Activated naive CD4-positive, alpha-beta T cell treated with anti-CD3 and anti-CD28 coated beads, Interleukin-2, amount 50 U/mL, for 16 hours (primary cell): ENCODE measurements at places on chromosomes 12 and 14.

DNA sequence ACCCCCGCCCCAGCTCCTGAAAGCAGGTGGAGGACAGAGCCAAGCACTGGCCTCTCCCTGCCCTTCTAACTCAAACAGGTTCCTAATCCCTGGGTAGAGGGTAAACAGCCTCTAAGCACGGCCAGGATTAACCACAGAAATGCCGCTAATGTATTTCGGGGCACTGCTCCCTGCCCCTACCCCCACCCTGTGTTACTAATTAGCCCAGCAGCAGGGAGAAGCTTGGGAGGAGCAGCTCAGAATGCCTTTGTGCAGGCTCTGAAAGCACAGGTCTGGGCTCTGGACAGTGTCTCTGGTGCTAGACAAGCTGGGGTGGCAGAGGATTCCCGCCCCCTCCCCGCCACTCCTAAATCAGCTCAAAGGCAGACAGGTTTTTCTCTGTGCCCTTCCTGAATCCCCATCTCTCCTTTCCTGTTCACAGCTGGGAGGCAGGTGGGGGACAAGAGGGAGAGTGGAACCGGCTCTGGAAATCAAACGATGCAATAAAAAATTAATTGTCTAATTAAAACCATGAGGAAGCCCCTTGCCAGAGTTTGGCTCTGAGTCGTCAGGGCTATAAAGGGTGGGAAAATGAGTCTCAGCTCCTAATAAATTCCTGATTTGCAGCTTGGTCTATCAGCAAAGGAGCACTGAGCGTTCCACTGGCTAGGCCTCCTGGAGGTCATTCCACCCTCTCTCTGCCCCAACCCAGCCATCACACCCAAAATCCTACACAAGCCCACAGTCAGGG is 53.0 kb downstream of the SMUG1 start:
- no peak for DNase-seq

- no peak for DNase-seq
These were observed 45.5 kb downstream of the RAD52 start for GRCh38 chr12:904010-904414.

DNA sequence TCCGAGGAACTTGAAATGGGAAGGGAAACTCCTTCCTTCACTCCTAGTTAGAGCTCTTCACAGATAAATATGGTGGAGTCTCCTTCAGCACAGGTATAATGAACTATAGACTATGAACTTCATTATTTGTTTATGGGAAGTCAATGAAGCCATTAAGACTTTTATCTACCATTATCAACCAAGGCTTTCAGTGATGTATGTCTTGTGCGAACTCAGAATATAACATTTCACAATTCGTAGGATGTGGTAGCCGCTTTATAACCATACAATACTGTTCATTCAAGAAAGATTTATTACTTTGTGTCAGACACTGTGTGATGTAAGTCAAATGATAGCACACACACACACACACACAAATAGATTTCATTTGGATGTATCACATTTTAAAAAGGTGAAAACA is 24.8 kb upstream of the ETNK1 start:
- no peak for DNase-seq

DNA sequence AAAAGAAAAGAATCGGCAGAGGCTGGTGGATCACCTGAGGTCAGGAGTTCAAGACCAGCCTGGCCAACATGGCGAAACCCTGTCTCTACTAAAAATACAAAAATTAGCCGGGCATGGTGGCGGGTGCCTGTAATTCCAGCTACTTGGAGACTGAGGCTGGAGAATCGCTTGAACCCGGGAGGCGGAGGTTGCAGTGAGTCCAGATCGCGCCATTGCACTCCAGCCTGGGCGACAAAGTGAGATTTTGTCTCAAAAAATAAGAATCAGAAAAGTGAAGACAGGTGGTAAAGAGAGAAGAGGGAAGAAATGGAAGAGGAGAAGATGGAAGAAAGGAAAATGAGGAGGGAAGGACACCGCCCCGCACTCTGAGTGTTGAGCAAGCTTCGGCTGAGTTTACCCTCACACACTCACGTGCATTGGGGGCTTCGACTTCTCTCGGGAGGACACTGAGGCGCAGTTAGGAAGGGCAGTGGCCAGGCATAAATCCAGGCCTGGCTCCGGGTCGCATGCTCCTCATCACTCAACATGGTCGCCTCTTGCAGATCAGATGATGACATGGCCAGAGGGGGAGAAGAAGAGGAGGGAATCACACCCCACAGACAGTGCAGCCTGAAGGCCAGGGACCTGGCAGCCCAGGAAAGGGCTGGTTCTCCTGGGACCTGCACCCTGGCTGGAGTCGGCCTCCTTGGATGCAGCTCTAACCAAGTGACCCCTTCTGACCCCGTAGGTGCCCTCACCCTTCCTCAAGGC is 61.1 kb downstream of the PRMT8 start:
- no peak for DNase-seq
